Renal pelvis (tissue), 12 donors: ENCODE measurements at places on chromosomes 2 and 18. TPM values are rescaled to one million over a fixed set of nuclear protein-coding genes. Genes with fewer than 3 reads are reported as not detected.

Gene SERPINB10
- not detected for polyA plus RNA-seq

Gene GAD1
- 0.68 TPM for polyA plus RNA-seq

Gene MZT2A
- 66.2 TPM for polyA plus RNA-seq

Gene EPHA4
- 56.1 TPM for polyA plus RNA-seq

Gene PAX8
- 298 TPM for polyA plus RNA-seq

Gene SESTD1
- 66.4 TPM for polyA plus RNA-seq

Gene SERPINB13
- not detected for polyA plus RNA-seq

Gene CTAGE1
- polyA plus RNA-seq = not detected

Gene AQP12B
- polyA plus RNA-seq = 3.4 TPM

Gene CNTNAP5
- polyA plus RNA-seq = 0.11 TPM

Gene ZNF385B
- 13.9 TPM for polyA plus RNA-seq

GRCh38 chr2:71619230-71619741 is 165.9 kb downstream of the DYSF start:
- DNase-seq = no peak

DNA sequence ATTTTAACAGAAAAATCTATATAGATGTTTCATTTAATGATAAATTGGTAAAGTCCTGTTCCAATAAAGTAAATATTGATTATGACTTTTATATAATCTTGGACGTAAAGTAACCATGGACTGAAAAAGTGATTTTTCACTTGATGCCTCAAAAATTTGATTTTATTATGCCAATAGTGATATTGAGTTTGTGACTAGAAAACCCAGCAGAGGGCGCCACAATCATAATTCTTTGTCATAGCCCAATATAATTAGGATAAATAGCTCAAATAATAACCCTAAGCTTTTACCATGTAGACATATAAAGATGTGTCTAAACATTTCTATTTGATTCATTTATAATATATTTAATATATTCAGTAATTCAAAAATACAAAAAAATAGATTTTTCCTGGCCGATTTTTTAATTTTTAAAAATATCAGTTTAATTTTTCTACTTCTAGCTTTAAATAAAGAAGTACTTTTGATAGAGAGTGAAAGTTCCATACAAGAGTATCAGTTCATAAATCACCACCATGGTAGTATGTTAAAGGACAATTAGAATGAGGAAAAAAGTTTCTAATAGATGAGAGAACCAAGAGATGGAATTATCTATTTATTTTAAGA is 30.7 kb downstream of the CAMKMT start:
- DNase-seq = peak; percentile 8

- no peak for DNase-seq
Measured at GRCh38 chr2:23626701-23627230, 241.8 kb downstream of the KLHL29 start.

- peak; percentile 86 for DNase-seq
Measured at GRCh38 chr2:142130111-142131009, 456 bp downstream of the LRP1B start.

DNA sequence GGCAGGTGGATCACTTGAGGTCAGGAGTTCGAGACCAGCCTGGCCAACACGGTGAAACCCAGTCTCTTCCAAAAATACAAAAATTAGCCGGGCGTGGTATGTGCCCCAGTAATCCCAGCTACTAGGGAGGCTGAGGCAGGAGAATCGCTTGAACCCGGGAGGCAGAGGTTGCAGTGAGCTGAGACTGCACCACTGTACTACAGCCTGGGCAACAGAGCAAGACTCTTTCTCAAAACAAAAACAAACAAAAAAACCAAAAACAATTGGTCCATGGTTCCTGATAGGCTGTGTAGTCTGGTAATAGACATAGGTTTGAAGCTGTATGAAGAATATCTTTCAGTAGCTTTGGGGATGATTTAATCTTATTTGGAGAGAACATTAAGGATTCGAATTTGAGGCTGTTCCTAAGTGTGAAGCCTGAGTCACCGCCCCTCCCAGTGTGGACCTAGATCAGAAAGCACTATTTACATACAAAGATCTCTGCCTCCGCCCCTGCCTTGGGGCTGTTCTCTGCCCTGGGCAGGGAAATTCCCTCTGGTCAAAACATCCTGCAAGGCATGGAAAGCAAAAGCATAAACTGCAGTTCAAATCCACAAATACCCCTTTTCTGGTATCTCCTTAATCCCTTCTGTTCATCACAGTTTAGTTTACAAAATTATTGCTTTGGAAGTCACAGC is 52.8 kb upstream of the PMAIP1 start:
- DNase-seq = no peak

GRCh38 chr18:22429564-22429963 is 11.8 kb upstream of the CTAGE1 start:
- no peak for DNase-seq

DNA sequence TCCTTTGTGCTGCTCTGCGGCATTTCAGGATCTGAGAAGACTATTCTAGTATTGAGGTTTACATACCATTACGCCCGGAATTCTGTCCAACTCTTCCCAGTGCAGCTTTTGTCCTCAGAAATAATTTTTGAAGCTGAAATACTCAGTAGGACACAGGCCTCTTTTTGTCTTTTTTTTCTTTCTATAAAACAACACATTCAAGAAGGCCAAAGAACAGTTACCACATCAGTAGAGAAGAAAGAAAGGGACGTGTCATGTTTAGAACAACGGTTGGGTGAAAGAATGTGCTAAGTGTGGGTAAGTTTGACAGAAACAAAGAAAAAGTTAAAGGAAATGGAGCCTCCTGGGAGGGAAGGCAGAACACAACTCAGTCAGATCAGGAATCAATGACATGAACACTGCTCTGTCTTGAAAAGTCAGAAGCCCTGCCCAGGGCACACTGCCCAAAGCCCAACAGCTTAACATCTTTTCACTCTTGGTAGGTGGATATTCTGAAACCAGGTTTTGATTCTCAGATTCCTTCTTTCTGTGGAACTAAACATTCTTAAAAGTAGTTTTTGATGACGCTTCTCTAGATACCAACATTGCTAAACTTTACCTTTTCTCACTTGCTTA is 198.6 kb upstream of the CWC22 start:
- DNase-seq = no peak

DNA sequence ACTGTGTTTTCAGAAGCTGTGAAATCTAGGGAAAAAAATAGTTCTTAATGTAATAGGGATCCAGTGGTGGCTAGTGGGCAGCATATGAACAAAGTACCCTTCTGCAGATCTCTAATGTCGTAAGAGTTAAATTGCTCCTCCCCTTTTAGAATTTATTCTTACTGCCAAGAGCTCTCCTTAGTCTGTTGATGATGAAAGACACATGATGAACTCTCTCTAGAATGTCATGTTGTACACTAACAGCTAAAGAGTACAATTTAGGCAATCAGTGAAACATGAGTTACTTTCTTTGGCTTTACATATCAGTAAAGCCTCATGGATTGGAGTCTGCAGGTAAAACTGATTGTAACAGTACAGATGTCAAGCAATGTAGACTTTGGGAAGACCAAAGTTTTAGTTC is 84.2 kb downstream of the SLC39A10 start:
- DNase-seq = no peak

GRCh38 chr2:53438100-53438499 is 329.5 kb upstream of the CHAC2 start:
- DNase-seq = no peak

DNA sequence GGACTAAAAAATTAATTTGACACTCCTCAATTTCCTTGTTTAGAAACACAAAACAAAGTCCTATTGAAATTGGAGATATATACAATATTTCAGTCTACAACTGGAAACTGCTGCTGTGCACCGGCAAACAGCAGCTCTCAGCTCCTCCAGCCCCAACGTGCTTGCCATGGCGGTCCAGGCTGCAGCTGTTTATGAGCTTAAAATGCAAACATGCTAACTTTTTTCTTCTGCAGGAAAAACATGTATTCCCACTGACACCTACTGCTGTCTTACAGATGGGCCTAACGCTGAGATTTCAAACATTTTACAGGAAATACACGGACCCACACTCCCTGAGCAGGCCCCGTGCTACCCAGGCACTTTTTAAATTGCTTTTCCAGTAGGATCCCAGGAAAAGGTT is 195.5 kb downstream of the BCL11A start:
- no peak for DNase-seq

DNA sequence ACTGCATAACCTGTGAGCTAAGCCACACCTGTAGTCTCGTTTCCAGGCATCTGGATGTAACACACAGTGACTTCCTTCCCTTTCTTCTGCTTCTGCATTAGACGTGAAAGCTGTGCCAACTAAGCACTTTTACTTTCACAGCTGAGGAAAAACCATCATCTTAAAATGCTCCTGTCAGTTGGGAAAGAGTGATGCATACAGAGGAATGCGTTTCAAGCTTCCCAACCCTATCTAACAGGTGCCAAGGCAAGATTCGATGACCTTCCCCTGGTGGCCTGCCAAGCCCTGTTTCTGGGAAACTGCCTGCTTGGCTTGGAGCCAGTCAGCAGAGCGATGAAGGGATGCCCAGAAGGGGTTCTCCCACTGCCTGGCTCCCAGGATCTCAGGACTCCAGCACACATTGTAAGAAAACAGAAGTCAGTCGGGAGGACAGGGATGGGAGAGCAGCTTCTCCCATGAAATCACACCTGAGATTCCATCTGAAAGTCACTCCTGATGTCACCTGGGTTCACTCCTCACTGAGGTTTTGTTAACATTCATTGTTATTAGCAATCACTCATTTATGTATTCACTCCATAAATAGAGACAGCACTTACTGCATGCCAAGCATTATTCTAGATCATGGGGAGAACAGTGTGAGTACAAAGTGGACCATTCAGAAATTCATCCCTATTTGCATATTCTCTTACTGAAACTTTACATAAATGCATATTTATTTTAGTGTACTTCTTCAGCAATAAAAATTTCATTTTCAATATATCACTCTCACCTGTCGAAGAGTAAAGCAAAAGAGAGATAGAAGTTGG is 64.1 kb downstream of the DTNA start:
- no peak for DNase-seq

DNA sequence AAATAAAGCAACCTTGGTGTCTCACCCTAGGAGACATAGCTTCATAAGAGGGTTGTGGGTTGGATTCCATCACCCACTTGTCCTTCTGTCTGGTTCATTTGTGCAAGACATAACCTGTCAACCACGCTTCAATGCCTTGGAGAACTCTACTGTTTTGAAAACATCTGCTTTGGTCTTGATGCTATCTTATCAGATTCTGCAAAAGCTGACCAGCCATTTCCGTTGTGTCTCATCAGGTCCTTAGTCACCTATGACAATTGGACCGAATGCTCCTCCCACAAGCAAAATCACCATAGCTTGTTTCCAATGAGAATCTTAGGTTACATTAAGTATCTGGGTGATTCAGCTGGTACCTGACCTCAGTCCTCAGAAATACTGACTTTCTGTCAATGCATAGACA is 35.4 kb downstream of the STAT4 start:
- no peak for DNase-seq

GRCh38 chr2:17879137-17879912 is 858 bp downstream of the KCNS3 start:
- peak; percentile 65 for DNase-seq

GRCh38 chr2:218152172-218152571 is 14.6 kb downstream of the CXCR1 start:
- DNase-seq = no peak

DNA sequence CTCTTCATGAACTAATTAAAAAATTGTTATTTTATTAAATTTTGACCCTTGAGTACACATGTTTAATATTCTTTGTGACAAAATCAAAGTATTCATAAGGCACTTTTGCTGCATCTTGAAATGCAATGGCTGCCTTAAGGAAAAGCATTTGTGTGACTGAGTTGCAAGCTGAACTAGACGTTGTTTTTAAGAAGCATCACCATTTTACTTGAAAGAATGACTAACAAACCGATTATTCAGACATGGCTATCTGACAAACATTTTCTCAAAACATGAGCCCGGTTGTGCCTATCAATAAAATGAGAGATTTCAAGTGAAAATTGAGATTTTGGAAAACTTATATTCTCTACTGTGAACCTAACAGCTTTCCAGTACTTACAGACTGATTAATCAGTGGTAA is 2.8 kb downstream of the GCFC2 start:
- DNase-seq = no peak

DNA sequence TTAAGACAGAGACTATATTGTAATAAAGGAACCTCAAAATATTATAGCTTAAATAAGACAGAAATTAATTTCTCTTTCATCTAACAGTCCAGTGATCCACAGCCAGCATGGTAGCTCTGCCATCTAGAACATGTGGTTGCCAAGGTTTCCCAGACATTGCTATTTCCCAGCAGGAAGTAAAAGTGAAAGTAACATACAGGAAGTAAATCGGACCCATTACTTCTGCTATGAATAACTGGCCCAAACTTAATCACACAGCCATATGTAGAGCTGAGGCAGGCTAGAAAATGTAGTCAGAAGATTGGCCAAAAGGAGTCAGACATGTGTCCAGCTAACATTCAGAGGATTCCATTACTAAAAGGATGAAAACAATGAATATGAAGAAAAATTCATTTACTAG is 71.0 kb downstream of the NOL4 start:
- no peak for DNase-seq

GRCh38 chr2:174027956-174028355 is 62.8 kb upstream of the SP3 start:
- DNase-seq = no peak

DNA sequence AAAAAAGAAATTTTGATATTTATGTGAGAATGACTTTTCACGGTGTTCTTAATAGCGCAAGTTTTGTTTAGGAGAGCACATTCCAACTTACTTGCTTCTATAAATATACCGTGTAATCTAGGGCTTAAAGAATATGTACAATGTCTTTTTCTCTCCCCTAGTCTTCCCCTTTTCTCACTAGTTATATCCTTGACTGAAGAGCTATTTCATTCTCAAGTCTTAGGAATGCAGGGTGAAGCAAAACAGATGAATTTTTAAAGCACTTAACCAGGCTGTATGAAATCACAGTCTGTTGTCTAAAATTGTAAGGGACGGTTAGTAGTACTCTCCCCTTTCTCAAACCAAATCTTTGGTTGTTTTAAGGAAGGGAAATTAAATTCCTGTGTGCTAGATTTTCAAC is 29.6 kb upstream of the SLC30A6 start:
- no peak for DNase-seq

- DNase-seq = no peak
Measured at GRCh38 chr18:57644540-57644939, 22.9 kb upstream of the NARS1 start.

DNA sequence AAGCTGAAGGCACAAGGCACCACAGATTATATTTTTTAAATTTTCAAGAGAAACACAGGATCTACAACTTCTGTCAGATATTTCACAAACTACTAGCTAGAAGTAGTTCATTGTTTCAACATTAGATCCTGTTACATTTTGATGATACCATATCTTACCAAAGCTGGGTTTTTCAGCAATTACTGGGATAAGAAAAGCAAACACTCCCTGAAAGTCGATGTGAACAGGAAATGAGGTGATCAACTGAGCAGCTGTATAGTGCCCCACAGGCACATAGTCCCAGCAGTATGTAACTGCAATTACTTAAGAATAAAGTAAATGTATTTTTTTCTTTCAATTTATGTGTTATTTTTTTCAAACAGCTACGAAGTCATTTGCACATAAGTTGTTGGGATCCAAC is 103.5 kb downstream of the DNER start:
- DNase-seq = no peak

GRCh38 chr2:217774232-217774631 is 228.6 kb downstream of the TNS1 start:
- DNase-seq = no peak
